ENCODE measurements at places on chromosomes 6 and 20.

- no peak for DNase-seq
Observed at GRCh38 chr6:167268683-167269280, 22.3 kb upstream of the UNC93A start.

GRCh38 chr6:46832816-46833215 lies 39.6 kb downstream of the MEP1A start:
- no peak for DNase-seq

- no peak for DNase-seq
Observed at GRCh38 chr6:26197933-26198721, 110.9 kb downstream of the HFE start.

- DNase-seq, result no peak
Observed at GRCh38 chr6:5981126-5982026, 25.3 kb downstream of the NRN1 start.

DNA sequence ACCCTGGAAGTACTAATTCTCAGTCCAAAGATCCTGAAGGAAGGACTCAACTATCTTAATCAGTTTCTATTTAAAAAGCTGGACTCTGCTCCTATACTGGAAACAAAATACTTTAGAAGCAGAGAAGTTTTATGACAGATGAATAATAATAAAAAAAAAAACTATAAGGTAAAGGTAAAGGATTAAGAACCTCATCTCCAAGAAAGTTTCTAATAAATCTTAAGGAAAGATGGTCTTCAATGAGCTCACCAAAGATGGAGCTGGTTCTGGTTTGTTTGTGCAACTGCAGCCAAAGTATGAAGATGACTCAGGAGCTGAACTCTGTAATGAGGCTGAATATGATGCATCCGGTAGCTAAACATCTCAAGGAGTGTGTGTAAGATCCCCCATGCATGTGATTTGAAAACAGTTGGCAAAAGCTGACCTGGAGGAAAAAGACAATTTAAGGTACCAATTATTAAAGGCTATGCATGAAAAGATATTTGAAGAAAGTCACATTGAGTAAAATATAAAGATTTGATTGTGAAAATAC lies 25.2 kb downstream of the MED23 start:
- no peak for DNase-seq

DNA sequence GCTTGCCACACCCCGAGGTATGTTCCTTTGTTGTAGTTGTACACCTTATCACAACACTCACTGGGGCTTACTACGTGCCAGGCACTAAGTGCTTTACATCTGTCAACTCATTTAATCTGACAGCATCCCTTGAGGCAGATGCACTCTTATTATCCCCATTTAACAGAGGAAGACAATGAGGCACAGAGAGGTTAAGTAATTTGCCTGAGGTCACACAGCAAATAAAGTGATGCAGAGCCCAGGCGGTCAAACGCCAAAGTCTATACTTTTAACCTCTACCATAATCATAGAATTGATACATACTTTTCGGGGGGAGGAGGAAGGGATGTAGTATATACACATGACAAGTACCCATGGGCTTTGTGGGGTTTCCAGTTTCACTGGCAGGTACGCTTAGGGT lies 37.7 kb downstream of the MDFI start:
- no peak for DNase-seq

GRCh38 chr6:93418408-93419303 lies 703 bp downstream of the EPHA7 start:
- no peak for DNase-seq

DNA sequence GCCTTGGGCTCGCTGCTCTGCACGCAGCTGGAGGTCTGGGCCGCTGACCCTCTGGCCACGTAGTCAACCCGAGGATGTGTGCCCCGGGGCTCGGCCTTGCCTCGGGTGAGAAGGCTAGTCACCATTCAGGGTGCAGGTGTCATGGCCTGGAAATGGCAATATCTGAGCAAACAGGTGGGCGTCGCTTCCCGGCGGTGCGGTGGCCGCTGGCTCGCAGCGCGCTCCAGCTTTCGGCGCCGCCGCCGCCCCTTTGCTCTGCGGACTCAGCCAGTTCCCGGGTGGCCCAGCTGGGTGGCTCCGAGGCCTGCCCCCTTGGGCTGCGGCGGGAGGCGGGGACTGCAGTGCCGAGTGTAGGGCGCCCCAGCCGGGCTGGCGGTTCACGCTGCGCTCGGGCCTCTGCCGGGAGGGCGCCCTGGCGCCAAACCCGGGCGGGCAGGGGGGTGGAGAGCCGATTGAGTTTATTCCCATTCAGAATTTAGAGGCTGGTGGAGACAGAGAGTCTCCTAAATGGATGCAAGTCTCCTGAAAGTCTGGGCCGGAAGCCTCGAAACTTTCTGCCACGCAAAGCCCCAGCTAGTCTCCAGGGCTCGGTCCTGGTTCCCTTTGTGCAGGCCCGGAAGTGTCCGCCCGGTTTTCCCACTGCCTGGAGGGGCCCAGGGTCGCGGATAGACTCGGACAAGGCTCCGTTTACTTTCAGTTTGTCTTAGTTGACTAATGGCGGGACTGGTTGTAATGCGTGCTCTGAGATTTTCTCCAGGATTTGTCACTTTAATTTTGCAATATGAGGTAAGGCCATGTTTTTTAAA lies 11.3 kb upstream of the TFAP2A start:
- DNase-seq, result no peak

DNA sequence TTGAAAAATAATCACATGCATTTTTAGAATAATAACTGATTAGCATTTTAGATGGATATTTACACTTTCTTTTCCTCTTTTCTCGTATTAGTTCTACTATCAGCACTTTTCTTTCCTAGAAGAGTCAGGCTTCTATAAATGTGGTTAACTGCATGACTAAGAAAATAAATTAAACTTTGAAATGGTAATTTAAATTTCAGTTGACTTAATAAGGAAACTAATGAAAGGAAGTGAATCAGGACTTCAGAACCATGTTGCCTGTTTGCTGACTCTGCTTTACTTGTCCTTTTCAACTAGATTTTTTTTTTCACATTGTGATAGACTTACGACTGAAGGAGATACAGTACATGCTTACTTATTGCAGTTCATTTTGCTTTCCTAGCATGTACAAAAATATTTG lies 1258.2 kb upstream of the EYS start:
- no peak for DNase-seq

DNA sequence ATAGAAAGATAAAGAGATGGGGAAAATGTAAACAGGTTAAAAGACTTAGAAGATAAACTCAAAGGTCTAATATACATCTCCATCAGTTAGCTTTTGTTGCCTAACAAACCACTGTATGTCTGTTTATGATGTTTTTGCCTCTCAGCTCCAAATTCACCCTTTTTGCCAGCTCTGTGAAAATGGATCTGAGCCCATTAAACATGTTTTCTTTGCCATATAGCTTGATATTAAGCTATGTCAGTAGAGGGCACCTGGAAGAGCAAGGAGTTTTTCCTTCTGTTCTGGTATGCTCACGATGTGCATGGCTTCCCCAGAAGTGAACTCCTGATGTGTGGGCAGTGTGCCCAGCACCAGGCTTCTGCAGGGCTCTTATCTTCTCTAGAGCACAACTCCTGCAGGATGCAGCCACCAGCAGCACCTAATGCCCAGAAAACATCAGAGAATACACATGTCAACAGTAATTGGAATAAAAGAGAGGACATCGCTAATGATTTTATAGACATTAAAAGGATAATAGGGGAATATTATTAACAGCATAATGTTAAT lies 14.6 kb upstream of the SNX9 start:
- no peak for DNase-seq
